ENCODE measurements at places on chromosomes 4 and X.

GRCh38 chr4:34943741-34944386 is 1300.5 kb downstream of the ARAP2 start:
- no peak for DNase-seq

- DNase-seq = no peak
Measured at GRCh38 chr4:128600996-128601871, 208.3 kb upstream of the JADE1 start.

GRCh38 chr4:148204171-148204570 is 238.0 kb downstream of the NR3C2 start:
- no peak for DNase-seq

GRCh38 chr4:3353752-3354454 is 61.1 kb downstream of the RGS12 start:
- no peak for DNase-seq

- DNase-seq = no peak
Measured at GRCh38 chr4:128974136-128974581, 119.2 kb downstream of the SCLT1 start.

DNA sequence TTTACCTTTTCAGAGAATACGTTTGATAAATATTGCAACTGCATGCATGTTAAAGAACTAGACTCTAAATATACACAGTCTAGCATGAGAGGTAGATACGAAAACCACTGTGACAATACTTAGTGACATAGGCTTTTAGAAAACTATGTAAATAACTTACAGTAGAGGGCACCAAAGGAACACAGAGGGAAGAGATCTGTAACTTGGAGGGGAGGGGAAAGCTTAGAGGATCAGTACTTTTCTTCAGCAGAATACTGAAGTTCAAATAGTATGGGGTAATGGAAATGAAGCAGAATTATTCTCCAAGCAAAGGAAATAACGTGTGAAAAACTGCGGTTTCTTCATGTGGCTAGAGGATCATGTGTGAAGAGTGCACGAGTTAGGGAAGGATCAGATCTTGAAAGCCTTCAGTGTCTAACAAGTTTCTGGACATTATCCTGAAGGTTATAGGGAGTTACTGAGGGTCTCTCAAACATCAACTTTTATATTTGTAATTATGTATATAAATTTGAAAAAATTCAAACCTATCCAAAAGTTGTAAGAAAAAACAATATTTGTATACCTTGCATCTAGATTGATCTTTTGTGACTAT is 264.3 kb downstream of the NPFFR2 start:
- no peak for DNase-seq

DNA sequence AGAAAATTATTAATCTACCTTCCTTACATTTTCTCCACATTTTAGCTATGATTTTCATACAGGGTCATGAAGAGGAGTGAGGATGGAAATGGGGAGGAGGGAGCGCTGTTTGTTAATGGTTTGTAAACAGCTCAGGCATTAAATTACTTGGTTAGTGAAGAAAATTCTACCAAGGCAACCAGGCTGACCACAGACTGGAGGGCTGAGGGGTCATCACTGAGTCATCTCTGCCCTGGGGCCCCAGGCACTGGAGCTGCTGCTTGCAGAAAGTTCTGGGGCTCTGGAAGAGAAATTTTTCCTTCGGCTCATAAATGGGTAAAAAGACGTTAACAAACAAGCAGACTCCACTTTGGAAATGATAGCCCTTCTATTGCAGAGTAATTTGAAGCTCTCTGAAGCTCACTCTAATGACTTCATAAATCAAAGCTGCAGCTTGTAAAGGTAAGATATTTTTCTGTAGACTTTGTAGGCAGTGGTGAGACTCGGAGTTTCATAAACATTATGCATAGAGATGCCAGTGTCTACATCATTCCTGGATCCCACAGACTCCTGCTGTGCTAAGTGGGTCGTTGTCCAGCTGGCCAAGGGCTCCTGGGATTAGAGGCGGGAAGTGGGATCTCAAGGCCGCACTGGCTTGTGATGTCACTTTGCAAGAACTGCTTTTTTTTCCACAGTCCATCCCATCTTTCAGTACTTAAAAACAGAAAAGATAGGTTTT is 159.6 kb downstream of the PTTG2 start:
- DNase-seq = no peak

GRCh38 chr4:140277576-140277975 is 95.9 kb upstream of the SCOC start:
- DNase-seq = no peak

GRCh38 chr4:183347566-183347965 is 25.3 kb upstream of the CLDN24 start:
- DNase-seq = no peak

All from activated CD4-positive, alpha-beta T cell treated with anti-CD3 and anti-CD28 coated beads, Interleukin-2, amount 50 U/mL, for 24 hours (primary cell).